ENCODE measurements at places on chromosomes 6 and 20. TPM values are rescaled to one million over a fixed set of nuclear protein-coding genes. Genes with fewer than 3 reads are reported as not detected.

Gene SIGLEC1
- 0.71 TPM for polyA plus RNA-seq

DNA sequence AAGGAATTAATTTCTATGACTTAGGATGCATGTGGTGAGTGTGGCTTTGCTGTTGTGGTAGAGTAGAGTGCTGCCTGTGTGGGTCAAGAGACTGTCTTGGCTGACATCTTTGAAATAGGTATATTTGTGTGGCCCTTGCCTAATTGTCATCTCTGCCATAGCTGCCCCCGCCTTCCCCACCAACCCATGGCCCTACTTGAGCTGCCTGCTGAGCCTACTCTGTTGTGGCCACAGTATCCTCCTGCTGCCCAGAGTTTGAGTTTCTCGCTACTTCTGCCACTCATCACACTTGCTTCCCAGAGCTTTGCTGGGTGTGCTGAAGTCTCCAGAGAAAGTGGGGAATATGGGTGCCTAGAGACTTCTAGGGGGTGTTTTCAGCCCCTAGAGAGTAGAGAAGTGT, 8.0 kb downstream of the PLCG1 start:
- no peak for DNase-seq

GRCh38 chr20:54178256-54178655, 4.5 kb upstream of the CYP24A1 start:
- DNase-seq = no peak

DNA sequence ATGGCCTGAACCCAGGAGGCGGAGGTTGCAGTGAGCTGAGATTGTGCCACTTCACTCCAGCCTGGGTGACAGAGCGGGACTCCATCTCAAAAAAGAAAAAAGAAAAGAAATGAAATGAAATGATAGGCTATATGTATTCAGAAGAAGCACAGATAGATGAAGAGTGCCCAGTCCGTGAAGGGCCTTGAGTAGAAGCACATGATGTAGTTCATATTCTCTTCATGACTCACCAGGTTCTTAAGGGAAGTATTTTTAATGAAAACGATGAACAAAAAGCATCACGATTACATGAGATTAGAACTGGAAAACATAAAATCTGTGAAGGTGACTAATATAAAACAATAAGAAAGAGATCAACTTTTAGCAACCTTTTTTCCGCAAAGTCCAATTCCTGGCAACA, 29.8 kb downstream of the TPD52L1 start:
- DNase-seq = no peak

DNA sequence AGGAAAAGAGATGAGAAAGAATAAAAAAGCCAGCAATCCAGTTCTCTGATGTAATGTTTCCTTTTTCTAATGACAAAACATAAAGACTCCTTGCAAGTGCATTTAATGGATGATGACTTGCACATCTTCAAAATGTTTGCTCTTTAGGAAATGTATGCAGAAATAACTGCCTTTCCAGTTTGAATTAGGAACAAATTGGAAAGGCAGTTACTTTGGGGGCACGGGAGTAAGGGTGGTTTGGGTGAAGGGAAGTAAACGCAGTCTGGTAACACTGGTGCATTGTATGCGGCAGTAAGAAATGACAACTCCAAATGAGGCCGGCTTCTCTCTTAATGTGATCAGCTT, 57.6 kb upstream of the REV3L start:
- DNase-seq = no peak

DNA sequence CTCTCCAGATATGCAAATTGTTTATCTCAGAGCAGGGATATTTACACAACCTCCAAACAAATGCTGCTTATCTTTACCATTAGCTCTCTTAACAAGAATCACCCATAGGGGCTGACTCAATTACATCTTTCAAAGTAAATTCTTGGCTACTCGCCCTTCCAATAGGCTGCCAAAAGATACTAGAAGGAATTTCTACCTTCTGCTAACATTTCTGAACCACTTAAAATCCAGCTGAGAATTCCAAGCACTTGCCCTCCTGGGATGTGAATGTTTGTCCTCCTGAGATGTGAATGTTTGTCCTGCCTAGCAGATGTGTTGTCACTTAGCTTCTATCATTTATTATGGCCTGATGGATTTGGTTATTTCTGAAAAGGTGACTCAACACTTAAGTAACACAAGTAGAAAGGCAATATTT, 388.0 kb downstream of the GJA1 start:
- DNase-seq = no peak

Gene BMP5
- 3.2 TPM for polyA plus RNA-seq
